ENCODE measurements at places on chromosomes 4 and X.
A peak's percentile ranks its signal among the peaks of the same experiment; 100 is the strongest.

GRCh38 chrX:1719270-1719669 is 104.4 kb downstream of the ASMT start:
- DNase-seq: no peak

GRCh38 chr4:41541687-41542094 is 3.7 kb downstream of the LIMCH1 start:
- peak; percentile 50 for DNase-seq

DNA sequence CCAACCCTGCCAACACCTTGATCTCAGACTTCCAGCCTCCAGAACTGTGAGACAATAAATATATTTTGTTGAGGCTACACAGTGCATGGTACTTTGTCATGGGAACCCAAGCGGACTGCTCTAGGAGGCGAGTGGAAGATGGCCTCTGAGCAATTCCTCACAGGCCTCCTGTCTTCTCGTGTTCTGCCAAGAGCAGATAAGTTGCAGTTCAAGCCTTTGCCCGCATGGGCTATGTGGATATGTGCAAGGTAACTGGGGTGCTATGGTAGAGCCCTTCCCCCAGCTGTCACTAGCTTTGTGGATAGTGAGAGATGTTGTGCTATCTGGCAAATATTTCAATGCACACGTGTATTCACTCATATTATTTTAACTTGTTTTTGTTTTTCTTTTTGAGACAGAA is 156.0 kb upstream of the BCOR start:
- no peak for DNase-seq

- no peak for DNase-seq
These were observed 9.3 kb downstream of the VGLL1 start for GRCh38 chrX:136541294-136541693.

- DNase-seq: no peak
These were observed 144.6 kb downstream of the SOX3 start for GRCh38 chrX:140360284-140360683.

- DNase-seq: no peak
These were observed 227.4 kb upstream of the BCOR start for GRCh38 chrX:40325161-40325560.

DNA sequence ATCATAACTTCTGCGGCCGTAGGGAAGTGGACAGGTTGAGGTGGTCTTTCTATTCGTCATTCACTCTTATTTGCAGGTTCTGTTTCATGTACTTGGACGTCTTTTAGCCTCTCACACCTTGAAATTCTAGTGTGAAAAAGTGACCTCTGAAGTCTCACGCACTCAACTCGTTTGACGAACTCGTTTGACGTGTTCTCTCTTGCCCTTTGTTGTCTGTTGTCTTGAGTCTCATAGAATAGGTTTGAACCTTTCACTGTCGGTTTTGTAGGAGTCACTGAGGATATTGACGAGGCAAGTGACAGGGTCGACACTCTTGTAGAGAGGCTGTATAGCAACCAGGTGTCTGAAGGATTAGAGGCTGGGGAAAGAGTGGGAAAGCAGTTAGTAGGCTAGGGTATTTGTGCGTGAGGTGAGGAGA is 1.1 kb upstream of the PGRMC2 start:
- peak; percentile 68 for DNase-seq
